ENCODE measurements at places on chromosomes 4 and X.

DNA sequence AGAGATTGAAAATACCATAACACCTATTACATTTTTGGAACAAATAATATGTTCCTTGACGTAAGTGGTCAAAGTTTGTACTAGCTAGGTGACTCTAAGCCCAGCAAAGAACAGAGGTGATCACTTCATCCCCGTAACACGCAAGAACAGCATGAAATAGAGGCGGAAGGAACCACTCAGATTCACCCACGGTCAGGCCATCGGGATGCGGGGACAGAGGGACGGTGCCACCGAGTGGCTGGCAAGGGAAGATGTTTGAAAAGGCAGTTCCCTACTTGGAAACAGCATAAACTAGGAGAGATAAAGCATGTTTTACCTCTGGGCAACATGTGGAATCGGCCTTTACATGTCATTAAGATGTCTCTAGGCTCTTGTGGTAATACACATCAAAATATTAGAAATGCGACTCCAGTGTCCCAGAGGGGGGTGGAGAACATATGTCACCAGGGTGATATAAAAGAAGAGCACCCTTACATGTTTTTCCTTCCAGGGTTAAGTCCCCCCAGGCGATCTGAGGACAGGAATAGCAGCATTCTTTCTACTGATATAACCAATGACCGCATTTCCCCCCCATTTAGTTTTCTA lies 84.0 kb downstream of the PHKA2 start:
- no peak for DNase-seq

- DNase-seq: no peak
These were observed 141.9 kb downstream of the ADGRL3 start for GRCh38 chr4:61342061-61342460.

DNA sequence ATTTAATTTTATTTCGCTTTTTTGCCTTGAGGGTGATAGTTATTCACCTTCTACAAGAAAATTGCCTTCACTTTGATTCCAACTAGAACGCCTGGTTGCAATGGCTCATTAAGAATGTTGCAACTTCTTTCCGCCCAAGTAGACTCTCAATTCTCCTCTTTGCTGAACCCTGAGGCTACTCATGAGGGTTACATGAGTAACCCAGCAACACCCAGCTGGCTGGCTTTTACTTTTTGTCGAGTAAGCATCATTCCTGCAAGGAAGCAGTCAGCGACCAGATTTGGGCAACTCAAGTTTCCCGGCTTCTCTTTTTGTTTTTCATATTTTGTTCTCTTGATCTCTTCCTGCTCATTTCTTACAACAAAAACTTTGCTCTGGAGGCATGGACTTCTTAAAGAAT lies 495.4 kb downstream of the PACRGL start:
- DNase-seq: no peak

DNA sequence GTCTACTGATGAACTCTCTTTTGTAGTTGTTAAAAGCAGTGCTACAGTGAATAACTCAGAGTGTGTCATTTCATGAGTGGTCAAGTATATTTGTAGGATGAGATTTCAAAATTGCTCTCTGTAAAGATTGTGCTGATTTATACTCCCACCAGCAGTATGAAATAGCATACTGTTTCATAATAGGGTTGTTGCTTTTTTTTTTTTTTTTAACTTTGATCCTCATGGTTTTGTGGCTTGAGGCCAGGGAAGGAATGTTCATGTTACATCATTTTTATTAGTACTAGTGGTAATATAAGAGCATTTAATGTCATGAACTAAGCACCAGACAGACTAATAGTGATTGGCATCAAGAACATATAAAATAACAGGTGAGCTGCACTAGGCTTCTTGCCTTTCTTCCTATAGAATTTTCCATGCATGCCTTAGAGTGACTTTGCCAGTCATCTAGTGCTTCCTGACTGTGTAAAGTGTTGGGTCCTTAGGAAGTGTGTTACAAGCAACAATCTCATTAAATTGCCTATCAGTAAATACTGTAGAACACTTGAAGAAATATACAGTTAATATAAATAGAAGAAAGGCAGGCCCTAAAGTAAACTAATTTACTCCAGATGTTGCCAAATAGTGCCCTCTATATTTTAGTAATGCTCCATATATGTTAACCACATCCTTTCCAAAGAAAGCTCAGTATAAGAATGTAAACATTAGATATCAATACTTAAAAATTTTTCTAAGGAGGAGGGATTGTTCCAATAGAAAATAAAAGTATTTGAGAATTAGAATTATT lies 38.6 kb upstream of the MSMO1 start:
- DNase-seq: no peak

- DNase-seq: peak; percentile 51
These were observed at the start of gene C4orf36 for GRCh38 chr4:86891762-86892635. C4orf36 (minus strand) TSS chr4:86892422; CDS start chr4:86891520, 902 bp downstream.

- DNase-seq: no peak
These were observed 112.8 kb upstream of the PSAPL1 start for GRCh38 chr4:7547368-7548040.

GRCh38 chr4:68373513-68373912 lies 23.6 kb upstream of the YTHDC1 start:
- peak; percentile 71 for DNase-seq

- DNase-seq: no peak
These were observed 315.6 kb upstream of the SMIM31 start for GRCh38 chr4:164438321-164438720.

DNA sequence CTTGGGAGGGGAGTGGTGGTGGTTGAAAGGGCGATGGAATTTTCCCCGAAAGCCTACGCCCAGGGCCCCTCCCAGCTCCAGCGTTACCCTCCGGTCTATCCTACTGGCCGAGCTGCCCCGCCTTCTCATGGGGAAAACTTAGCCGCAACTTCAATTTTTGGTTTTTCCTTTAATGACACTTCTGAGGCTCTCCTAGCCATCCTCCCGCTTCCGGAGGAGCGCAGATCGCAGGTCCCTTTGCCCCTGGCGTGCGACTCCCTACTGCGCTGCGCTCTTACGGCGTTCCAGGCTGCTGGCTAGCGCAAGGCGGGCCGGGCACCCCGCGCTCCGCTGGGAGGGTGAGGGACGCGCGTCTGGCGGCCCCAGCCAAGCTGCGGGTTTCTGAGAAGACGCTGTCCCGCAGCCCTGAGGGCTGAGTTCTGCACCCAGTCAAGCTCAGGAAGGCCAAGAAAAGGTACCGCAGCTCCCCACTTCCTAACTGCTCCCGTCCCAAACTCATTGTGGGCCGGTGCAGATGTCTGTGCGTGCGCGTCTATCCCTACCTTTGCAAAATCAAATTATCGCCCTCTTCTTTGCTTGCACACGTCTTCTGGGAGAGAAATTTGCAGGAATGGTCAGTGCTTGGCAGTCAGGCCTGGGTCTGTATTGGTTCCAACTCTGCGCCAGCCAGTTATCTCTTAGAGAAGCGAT lies 533 bp downstream of the IL15 start:
- no peak for DNase-seq

- no peak for DNase-seq
These were observed 394.3 kb upstream of the TRAM1L1 start for GRCh38 chr4:117479673-117480072.

DNA sequence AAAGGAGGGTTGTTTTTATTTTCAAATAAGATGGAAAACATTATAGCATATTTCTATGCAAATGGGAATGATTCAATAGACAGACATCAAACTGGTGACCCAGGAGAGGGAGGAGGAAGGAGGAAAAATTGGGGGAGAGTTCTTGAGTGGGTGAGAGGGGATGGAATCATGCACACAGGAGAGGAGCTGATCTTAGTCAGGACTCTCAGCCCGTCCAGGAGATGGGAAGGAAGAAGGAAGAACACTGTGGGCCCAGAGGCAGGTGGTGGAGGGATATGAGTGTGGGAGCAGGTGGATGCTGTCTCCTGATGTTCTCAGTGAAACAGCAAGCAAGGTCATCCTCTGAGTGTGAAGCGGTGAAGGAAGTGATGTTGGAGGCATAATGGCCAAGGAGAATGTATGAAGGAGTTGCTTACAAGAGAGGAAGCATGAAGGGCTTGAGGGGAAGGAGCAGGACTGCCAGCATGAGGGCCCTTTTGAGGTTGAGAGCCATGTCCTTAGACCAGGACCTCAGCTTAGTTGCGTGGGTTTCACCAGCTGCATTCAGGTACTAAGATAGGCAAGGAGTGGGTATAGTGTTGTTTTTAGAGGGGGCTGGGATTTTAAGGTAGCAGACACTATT lies 161.7 kb upstream of the NAP1L5 start:
- no peak for DNase-seq

DNA sequence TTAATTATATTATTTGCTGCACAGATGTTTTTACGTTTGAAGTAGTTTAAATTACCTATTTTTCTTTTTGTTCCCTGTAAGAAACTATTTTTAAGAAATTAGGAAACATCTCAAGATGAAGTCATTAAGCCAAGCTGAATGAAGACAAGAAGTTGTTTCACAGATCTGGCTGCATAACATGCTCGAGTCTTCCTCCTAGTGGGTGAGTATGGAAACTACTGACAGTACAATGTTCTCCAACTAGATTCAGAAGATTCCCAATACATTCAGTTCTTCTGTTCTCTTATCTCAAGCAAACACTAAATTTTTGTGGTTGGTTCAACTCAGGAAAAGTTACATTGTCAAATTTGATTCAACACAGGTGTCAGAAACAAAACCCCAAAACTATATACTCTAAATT lies 256.8 kb upstream of the VCX start:
- no peak for DNase-seq

Data from caudate nucleus (tissue), 63 donors.